GM20000 (cell line): ENCODE measurements at places on chromosomes 6 and 20.

GRCh38 chr6:162029873-162030576, 697.5 kb downstream of the PRKN start:
- DNase-seq: no peak

DNA sequence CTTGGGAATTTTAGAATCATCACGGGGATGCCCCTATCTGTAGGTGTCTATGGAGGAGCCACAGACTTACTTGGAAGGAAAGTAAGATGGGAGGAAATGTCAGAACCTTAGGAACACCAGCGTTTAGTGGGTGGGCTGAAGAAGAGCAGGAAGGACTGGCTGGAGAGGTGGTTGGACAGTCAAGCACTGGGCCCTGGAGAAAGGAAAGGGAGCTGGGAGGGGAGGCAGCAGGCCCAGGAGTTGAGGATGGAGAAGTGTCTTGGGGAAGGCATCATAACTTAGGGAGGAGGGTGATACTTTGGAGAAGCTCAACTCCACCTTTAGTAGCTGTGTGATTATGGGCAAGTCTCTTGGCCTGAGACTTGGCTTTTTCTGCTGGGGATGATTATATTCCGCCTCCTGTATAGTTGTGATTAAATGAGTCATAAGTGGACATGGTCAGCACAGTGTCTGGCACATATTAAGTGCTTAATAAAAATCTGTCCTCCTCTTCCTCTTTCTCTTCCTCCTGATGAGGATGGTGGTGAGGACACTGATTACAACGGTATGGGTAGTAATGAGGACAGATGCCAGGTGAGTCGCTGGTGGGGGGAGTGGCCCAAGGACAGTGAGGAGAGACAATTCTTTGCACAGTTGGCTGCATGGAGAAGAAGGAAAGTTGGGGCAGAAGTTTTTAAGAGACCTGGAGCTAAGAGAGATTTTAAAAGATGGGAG, 125.7 kb downstream of the TOX2 start:
- no peak for DNase-seq

DNA sequence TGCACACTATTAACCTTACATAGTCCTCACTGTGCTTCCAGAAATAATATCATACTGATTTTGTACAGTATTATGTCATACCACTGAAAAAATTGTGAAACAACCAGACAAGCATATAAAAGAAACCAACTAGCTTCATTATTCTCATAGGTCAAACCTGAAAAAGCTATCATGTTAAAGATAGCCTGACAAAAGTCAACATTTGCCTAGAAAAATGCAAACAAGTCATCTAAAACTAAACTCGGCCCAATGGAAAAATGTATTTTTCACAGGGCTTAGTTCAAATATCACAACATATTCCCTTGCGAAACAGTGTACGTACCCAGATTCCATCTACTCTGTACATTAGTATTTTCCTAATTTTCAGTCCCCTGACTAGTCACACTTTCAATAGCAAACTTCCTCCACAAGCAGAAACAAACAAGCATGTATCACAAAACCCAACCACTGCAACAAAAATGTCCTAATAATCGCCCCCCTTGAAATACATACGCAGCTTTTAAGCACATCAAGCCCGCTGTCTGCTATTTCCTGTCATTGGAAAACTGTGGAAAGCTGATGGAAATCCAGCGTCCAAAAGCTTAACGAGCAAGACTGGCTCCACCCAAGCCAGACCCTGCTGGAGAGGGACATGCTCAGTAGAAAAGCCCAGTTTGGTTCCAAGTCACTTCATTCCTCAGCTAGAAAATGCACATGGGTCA, 93.1 kb downstream of the EPB41L2 start:
- no peak for DNase-seq

GRCh38 chr6:82910820-82911219, 154.8 kb downstream of the UBE3D start:
- DNase-seq: no peak

- DNase-seq: no peak
Measured at GRCh38 chr6:148074738-148075137, 267.9 kb upstream of the SASH1 start.

GRCh38 chr6:3535776-3536435, 79.1 kb upstream of the SLC22A23 start:
- no peak for DNase-seq

GRCh38 chr6:22078802-22079545, 217.9 kb downstream of the PRL start:
- no peak for DNase-seq

DNA sequence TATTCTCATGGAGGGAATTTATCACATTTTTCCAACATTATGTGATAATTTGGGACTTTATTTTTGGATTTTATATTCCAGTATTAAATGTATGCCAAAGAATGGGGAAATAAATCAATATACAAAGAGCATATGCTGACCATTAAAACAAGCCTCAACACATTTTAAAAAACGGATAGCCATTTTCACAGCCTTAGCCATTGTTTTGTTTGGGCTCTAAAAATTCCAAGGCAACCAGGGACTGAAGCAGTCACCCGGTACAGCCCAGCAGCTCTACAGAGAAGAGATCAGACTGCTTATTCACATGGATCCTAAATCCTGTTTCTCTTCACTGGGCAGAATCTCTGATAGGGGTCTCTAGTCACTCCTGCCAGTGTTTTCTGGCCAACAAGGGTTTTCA, 150.2 kb upstream of the OGFRL1 start:
- DNase-seq: no peak

DNA sequence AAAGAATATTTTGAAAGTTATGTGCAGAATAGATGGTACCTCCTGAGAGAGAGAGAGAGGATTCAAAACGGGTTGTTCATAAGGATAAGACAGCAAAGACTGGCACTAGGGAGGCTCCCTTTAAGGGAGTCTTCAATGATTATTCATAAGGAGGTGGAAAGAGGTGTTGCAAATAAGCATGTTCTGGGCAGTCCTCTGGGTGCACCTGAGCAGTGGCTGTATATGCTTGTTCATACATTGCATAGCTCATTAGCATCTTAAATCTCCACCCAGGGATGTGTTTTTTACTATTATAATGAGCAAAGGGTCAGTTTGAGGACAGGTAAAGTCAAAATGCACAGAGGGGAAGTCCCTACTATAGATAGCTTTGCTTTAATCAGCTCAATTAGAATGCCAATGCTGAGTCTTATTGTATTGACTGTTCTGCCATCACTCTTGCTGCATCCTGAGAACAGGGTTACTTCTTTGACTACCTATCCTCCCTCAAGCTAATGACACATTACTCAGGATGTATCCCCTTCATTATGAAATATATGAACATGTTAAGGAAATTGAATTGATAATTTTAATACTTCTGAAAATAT, 10.0 kb upstream of the SIRPG start:
- DNase-seq: no peak

- DNase-seq: peak; percentile 87
Measured at GRCh38 chr6:148559848-148560433, 186.9 kb upstream of the UST start.

DNA sequence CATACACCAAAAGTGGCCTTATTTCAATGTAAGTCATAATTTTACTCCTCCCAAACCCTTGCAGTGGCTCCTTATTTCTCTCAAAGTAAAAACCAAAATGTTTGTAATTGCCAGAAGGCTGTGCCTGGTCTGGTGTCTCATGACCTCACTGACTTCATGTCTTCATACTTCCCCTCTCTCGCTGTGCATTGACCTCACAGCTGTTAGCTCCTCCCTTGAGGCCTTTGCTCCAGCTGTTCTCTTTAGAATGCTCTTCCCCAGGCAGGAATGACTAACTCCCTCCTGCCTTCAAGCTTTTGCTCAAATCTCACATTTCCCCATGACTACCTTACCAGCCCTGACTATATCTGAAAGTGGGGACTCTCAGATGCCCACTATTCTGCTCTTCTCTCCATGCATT, 83.3 kb downstream of the MTFR2 start:
- no peak for DNase-seq

- DNase-seq: no peak
Measured at GRCh38 chr6:48826901-48827701, 636.0 kb downstream of the MMUT start.

GRCh38 chr6:129730477-129731165, 20.6 kb upstream of the ARHGAP18 start:
- DNase-seq: peak; percentile 37

GRCh38 chr6:3026791-3027626, 27.3 kb downstream of the NQO2 start:
- DNase-seq: peak; percentile 90

DNA sequence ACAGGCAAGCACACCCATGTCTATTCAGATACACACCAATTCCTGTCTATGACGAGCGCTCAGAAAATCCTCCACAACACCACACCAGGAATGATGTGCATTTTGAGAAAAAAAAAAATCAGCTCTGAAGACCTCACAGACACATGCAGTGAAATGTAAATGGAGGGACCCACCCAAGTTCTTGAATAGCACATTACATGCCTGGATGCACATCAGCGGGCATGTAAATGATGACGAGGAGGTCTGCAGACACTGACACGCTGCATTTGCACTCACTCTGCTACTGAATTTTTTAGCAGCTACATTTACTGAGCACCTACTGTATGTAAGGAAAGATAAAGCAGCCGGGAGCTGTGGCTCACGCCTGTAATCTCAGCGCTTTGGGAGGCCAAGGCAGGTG, 14.7 kb downstream of the NRSN2 start:
- no peak for DNase-seq

GRCh38 chr6:41679696-41680095, 41.4 kb downstream of the MDFI start:
- DNase-seq: no peak

DNA sequence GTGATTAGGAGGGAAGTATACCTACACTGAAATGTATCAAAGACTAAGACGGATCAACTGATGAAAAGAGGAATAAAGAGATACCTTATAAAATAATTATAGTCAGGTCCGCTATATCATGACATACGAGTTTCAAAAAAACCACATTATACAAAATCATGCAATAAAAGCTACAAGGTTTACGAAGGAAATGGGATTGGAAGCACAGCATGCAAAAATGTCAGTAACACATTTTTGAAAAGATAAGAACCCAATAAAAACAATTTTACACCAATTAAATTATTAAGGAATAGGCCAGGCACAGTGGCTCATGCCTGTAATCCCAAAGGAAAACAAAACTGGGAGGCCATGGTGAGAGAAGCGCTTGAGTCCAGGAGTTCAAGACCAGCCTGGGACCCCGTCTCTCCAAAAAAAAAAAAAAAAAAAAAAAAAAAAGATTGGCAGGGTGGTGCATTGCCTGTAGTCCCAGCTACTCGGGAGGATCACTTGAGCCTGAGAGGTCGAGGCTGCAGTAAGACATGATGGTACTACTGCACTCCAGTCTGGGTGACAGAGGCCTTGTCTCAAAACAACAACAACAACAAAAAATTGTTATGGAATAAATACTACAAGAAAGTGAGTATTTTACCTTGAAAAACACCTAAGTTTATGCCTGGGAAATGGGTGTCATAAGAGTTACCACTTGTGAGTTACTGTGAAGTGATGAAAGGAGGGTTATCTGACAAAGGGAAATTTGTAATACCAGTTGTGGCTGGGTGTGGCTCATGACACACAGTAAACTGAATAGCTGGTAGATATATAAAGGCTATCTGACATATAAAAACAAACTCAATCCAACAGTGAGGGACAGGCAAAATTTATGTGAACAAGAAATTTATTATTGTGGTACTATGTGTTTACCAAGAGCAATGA, 45.2 kb downstream of the RANBP9 start:
- DNase-seq: no peak

DNA sequence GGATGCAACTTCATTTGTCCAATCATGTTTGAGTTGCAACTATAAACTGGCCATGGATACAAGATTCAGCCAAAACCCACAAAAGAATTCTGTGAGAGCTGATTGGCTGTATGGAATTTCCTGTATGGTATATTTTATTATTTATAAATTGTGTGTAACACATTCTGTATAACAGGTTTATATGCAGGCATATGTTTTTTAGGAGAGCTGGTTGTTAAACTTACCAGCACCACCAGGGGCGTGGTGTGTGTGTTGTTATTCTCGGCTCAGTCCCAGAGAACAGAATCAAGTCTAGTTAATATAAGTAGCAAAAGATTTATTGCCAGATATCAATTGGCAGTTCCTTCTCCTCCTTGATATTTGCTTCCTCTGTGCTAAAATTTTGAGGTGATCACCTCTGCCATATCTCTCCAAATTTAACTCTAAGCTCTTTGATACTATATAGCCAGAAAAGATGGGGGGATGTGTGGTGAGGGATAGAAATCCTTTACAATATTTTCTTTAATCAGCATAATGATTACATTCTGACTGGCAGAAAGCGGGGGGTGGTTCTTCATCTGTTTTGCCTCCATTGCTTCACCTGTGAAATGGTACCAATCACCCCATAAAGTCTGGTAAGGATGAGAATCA, 22.9 kb downstream of the CNBD2 start:
- DNase-seq: no peak

- DNase-seq: no peak
Measured at GRCh38 chr6:148491638-148492251, 149.1 kb downstream of the SASH1 start.

- no peak for DNase-seq
Measured at GRCh38 chr20:50328222-50328979, 137.8 kb downstream of the CEBPB start.

DNA sequence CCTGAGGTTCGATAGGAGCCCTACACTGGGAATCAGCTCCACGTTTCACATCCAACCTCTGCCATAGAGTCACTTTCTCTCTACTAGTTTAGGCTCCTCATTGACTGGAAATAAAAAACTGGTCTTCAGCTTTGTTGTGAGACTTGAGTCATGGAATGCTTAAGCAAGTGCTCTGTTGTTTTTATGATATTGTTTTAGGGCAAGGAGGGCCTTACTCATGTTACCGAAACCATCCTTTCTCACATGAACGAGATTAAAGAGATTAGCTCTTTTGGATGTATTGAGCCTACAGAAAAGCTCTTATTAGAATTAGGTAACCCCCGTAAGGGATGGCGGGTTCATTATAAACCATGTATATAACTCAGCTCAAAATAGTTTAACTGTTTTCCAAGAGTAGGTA, 6.9 kb upstream of the MOCS1 start:
- DNase-seq: no peak

DNA sequence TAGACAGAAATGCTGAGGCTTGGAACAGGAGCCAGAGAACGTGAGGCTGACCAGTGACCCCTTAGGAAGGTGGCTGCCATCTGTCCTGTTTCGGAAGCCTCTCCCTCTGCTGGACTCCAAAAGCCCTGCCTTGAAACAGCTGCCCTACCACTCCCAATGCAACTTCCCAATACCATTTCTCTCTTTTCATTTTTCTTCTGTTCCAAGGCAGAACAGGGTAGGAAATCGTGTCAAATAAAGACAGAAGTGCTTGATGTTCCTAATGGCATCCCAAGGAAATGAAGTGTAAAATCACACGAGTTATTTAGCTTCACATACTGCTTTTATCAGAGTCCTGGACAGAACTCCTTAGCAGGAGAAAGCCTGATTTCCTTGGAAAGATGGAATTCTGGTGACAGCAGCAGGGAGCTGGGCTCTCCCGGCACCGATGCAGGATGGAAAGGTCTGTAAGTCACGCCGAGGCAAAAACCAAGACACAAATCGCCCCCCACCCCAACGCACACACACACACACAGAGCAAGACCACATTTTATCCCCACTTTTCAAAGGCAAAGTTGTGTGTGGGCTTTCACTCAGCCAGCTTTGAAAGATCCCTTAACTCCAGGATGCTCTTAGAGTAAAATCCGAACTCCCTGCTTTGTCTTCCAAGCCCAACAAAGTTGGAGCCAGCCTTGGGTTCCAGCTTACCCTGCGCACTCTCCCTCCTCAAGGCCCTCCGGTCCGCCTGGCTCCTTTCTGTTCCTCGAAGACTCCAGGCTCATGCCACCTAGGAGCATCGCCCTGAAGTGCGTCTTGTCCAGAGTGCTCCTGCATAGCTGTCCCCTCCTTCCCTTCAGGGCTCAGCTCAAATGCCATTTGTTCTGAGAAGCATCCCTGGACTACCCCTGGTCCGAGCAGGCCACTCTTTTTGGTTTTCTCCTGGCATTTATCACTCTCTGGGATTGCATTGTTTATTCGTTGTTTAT, 11.6 kb upstream of the STX16 start:
- DNase-seq: no peak
